Forelimb muscle (tissue), 1 donor: ENCODE measurements at places on chromosomes 4 and X. TPM values are rescaled to one million over a fixed set of nuclear protein-coding genes. Genes with fewer than 3 reads are reported as not detected.

Gene GAGE1
- not detected for polyA plus RNA-seq

Gene RNF175
- 0.15 TPM for polyA plus RNA-seq

Gene P2RY10
- polyA plus RNA-seq = 0.62 TPM

Gene RIPPLY1
- 0.66 TPM for polyA plus RNA-seq

Gene MBNL3
- 10.6 TPM for polyA plus RNA-seq

Gene CNGA2
- polyA plus RNA-seq = not detected

Gene TLR10
- polyA plus RNA-seq = 0.42 TPM

Gene PCSK1N
- polyA plus RNA-seq = not detected

Gene UCP1
- not detected for polyA plus RNA-seq

Gene ABCE1
- polyA plus RNA-seq = 62.2 TPM

Gene HEPH
- polyA plus RNA-seq = 3.8 TPM

Gene FGF2
- polyA plus RNA-seq = 5.8 TPM

Gene ARMCX4
- polyA plus RNA-seq = 68.0 TPM

Gene CPLX1
- 0.40 TPM for polyA plus RNA-seq

Gene ZNF711
- 30.0 TPM for polyA plus RNA-seq
